ENCODE measurements at places on chromosomes 5 and 9.
A peak's percentile ranks its signal among the peaks of the same experiment; 100 is the strongest.

- H3K27me3 ChIP-seq, result peaks cover 2% of the 10 kb centered on the region
- no peak overlapping the region for H3K27ac ChIP-seq
- H3K4me3 ChIP-seq, result no peak overlapping the region
- H3K36me3 ChIP-seq, result peaks cover 2% of the 10 kb centered on the region
- DNase-seq, result no peak
Observed at GRCh38 chr9:104256031-104256695, 162.1 kb downstream of the SMC2 start.

- DNase-seq, result no peak
- no peaks in the 10 kb centered on the region for H3K4me1 ChIP-seq
- no peaks in the 10 kb centered on the region for H3K36me3 ChIP-seq
Observed at GRCh38 chr5:91049112-91049511, 334.0 kb downstream of the ARRDC3 start.

- no peak overlapping the region for H3K27ac ChIP-seq
- DNase-seq, result no peak
- H3K27me3 ChIP-seq, result no peaks in the 10 kb centered on the region
Observed at GRCh38 chr5:137847687-137848086, 20.0 kb upstream of the MYOT start.

DNA sequence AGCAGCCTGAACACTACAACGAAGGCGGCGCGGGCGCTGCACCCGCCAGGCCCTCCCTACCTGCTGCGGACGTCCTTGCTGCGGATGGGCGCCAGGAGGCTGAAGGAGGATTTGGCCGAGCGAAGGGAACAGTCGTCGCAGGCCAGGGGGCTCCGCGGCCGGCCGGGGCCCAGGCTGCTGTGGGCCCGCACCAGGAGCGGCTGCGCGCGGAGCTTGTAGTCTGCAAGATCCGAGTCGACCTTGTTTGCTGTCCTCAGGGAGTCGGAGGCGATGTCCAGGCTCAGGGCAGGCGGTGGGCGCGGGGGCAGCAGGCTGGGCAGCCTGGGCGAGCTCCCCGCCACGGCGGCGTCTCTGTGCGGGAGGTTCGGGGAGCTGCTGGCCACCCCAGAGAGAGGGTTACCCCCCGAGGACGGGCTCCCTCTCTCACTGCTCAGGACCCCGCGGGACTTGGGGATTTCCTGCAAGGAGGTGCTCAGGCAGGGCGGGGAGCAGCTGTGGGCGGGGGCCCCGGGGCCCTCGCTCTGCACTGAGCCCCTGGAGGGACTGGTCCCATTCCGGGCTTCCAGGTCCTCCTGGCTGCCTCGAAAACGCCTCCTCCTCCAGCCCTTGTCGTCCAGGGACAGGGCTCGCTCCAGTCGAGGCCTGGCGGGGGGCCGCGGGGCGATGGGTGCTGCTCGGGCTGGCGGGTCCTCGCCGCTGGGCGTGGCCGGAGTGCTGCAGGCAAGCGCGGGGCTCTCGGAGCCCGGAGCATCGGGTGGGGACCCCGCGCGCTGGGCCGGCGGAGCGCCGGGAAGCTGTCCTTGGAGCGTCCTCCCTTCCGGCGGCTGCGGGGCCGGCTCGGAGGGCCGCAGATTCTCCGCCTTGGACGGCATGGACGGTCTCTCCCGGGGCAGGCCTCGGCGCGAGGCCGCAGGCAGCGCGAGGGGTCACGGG, 831 bp downstream of the INPP5E start:
- peaks cover 27% of the 10 kb centered on the region for H3K4me1 ChIP-seq
- peak overlapping the region; percentile 82 for H3K4me3 ChIP-seq
- H3K36me3 ChIP-seq, result no peaks in the 10 kb centered on the region
- no peak overlapping the region for H3K27ac ChIP-seq

GRCh38 chr9:16193066-16193465, 640.2 kb downstream of the CCDC171 start:
- no peak overlapping the region for H3K27ac ChIP-seq
- no peak overlapping the region for H3K4me3 ChIP-seq
- no peak for DNase-seq
- H3K27me3 ChIP-seq, result no peaks in the 10 kb centered on the region

DNA sequence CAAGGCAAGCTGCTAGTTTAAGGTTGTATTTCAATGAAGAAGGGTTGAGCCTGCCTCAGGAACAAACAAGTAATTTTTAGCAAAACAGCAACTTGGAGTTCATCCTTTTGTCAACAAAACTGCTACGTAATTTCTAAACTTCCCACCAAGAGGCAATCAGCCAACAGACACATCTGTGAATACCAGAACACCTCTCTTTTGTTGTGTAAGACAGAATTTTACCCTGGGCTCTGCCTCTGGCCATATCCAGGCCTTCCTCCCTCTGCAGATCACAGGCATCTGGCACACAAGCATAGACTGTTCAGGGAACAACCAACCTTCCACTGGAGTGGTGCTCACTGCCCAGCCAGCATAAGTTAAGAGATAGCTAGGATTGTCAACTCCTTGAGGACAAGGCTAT, 409.0 kb downstream of the SPOCK1 start:
- H3K27me3 ChIP-seq, result peaks cover 2% of the 10 kb centered on the region
- H3K4me1 ChIP-seq, result no peaks in the 10 kb centered on the region
- no peak overlapping the region for H3K27ac ChIP-seq
- H3K36me3 ChIP-seq, result no peaks in the 10 kb centered on the region
- no peak for DNase-seq
- no peak overlapping the region for H3K4me3 ChIP-seq

DNA sequence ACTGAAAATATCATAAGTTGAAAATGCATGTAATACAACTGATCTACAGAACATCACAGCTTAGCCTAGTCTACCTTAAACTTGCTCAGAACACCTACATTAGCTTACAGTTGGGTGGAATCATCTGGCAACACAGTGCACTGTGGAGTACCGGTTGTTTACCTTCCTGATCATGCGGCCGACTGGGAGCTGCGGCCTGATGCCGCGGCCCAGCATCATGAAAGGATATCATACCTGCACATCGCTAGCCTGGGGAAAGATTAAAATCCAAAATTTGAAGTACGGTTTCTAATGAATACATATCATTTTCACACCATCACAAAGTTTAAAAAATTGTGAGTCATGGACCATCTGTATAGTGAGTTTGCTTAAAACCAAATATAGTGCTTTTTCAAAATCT, 1.8 kb downstream of the HACD4 start:
- no peaks in the 10 kb centered on the region for H3K27me3 ChIP-seq

DNA sequence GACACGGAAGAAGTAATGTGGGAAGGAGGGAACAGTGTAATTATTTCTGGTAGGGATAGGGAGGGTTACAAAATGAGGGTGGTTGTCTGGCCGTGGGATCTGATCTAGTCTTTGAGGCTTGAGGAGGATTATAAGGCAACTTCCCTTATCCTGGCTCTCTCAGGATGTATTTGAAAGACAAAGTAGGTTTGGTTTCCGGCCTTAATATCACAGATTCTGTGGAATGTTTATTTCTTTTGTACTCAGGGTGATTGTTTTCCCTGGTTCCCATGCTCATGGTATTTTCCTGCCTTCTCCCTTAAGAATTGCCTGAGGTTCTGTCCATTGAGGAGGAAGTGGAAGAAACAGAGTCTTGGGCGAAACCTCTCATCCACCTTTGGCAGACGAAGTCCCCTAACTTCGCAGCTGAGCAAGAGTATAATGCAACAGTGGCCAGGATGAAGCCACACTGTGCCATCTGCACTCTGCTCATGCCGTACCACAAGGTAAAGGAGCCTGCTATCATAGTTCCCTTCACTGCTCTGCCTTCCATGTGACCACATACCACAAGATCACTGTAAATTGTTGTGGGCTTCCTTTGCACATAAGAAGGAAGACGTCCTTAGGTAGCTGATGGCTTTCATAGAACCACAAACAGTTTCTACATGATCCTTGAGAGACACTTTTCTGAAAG, 253.8 kb downstream of the KDM4C start:
- peak overlapping the region; percentile 49 for H3K27ac ChIP-seq
- H3K4me3 ChIP-seq, result no peak overlapping the region
- no peaks in the 10 kb centered on the region for H3K27me3 ChIP-seq
- no peak for DNase-seq
- peaks cover 9% of the 10 kb centered on the region for H3K4me1 ChIP-seq

GRCh38 chr5:133664422-133664821, 52.1 kb upstream of the FSTL4 start:
- H3K27me3 ChIP-seq, result peaks cover 16% of the 10 kb centered on the region
- H3K4me3 ChIP-seq, result no peak overlapping the region

DNA sequence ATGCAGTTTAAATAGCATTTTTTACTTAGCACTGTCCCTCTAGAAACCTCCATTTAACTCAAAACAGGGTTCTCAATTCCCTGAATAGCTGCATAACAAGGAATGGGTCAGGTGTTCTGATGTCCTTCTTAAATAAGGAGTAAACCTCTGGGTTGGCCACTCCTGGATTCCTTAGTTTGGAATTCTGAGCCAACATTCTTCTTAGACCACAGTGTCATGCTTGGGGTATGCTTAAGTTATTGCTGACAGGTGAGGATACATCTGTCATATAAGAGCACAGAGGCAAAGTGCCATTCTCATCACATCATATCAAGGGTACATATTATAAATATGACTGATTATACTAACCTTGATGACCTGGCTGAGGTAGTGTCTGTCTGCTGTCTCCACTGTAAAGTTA, 179.9 kb upstream of the SEMA6A start:
- no peak overlapping the region for H3K27ac ChIP-seq
- no peak overlapping the region for H3K4me3 ChIP-seq
- no peaks in the 10 kb centered on the region for H3K36me3 ChIP-seq
- H3K27me3 ChIP-seq, result no peaks in the 10 kb centered on the region
- no peaks in the 10 kb centered on the region for H3K4me1 ChIP-seq
- DNase-seq, result no peak

DNA sequence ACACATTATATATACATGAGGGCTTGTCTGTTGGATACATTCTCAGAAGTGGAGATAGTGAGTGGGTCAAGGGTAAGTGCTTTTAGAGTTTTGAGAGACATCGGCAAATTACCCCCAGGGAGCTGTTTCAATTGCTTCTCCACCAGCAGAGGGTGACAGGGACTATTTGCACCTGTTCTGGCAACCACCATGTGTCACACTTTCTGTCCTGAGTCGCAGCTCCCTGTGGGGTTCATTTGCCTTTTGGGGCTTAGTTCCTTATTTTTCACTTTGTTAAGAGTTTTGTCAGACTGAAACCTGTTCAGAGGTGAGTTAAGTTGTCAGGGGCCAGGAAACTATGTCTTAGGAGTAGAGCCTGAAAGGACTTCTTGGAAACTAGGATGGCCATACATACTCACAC, 20.1 kb upstream of the SLC36A1 start:
- H3K4me1 ChIP-seq, result no peaks in the 10 kb centered on the region
- H3K27me3 ChIP-seq, result peaks cover 24% of the 10 kb centered on the region
- no peaks in the 10 kb centered on the region for H3K36me3 ChIP-seq
- no peak overlapping the region for H3K27ac ChIP-seq

- H3K36me3 ChIP-seq, result no peaks in the 10 kb centered on the region
- H3K27me3 ChIP-seq, result no peaks in the 10 kb centered on the region
- H3K4me1 ChIP-seq, result no peaks in the 10 kb centered on the region
Observed at GRCh38 chr5:8135742-8136141, 266.8 kb downstream of the MTRR start.

DNA sequence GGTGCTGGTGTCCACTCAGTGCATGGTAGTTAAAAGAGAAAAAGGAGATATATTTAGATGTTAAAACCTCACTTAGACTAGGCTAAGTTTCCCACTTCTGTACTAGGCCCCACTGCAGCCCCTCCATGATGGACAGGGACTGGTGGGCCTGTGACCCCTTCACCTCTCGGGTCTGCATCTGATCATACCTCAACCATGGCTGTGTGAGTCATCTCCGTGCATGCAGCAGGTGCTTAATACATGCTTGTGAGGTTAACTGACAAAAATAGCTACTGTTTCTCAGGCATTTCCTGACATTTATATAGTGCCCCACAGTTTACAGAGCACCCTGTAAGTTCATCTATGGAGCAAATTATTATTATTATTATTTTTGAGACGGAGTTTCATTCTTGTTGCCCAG, 8.4 kb upstream of the URM1 start:
- no peaks in the 10 kb centered on the region for H3K36me3 ChIP-seq
- no peak for DNase-seq
- H3K4me1 ChIP-seq, result peaks cover 22% of the 10 kb centered on the region
- no peak overlapping the region for H3K4me3 ChIP-seq

Measured in naive thymus-derived CD8-positive, alpha-beta T cell (primary cell).